NCI-H1048 (cell line): ENCODE measurements at places on chromosomes 3 and 15.
A peak's percentile ranks its signal among the peaks of the same experiment; 100 is the strongest.

DNA sequence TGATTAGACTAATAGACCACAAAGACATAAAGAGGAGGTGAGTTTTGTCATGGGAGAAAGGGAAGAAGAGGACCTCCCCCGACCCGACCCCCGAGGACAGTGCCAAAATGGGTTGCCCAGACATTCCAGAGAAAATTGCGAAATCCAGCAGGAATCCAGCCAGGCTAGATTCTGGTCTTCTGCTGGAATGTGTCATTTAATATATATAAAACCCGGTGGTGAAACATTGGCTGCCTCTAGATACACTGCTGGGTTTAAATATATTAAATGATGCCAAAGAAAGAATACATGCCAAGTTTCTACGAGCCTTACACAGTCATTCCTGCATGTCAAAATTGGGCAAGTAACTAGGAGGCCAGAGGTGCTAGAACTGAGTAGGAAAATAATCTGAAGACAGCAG, 45.3 kb upstream of the SPESP1 start:
- DNase-seq = no peak

DNA sequence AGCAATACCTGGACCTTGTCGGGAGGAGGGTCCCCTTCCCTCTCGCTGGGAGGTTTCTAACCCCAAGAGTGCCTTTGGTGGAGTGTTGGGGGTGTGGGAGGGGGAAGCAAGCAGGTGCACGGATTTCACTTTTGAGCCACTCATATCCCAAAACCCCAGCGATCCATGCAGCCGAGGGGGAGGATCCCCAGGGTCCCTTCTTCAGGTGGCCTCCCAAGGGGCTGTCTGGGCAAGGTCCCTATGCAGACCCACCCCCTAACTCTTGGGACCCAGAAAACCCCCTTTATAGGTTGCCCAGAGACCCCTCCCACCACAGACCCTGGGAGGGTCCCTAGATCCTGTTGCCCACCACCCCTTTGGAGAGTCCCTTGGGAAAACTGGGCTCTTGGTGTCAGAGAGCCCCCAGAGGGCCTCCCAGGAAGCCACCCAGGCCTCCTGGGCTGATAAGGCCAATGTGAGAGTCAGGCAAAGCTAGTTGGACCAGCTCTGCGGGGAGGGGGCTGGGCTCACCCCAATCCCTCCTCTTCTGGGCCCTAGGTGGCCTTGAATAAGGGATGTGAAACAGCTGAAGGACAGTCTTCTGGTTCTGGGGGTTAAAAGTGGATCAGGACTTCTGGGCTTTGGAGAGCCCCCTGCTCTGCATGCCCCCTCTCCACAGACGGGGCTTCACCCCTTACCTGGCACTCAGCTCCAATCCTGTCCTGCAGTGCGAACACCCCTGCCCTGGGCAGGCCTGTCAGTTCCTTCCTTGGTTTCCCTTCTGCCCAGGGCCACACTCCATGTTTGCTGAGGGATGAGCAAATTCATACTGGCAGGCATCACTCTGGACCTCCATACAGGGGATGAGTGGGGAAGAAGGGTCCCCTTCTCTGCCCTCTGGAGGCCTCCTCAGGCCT, 932 bp upstream of the PLCD1 start:
- DNase-seq = no peak

GRCh38 chr3:43181202-43181821, 75.4 kb upstream of the POMGNT2 start:
- no peak for DNase-seq

DNA sequence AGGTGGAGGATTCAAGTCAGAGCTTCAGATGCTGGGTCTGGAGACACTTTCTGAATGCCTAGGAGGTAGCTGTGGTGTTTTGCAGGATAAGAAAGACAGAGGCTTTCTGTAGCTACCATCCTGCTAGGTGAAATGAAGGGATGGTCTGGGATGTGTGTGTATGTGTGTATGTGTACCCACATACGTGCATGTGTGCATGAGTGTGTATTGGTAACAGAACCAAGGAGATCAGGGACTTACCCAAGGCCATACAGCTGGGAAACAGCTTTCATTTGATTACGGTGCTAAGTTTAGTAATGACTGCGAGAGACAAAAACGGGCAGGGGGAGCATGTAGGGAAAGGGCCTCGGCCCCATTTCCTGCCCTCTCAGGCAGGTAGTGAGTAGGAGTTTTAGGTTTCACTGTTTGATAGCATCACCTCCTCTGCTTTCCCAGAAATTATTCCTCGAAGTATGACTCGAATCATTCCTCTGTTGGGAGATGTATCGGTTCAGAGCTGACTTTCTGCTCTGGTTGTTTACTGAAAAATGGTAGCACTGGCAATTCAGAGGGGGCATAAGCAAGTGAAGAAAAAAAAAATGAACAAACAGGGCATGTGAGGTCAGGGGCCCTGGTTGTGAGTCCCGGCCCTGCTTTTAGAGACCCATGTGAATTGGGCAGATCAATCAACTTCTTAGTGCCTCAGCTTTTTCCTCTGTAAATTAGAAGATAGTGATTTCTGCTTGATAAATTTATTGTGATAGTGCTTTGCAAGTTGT, 130.7 kb downstream of the LPP start:
- no peak for DNase-seq

DNA sequence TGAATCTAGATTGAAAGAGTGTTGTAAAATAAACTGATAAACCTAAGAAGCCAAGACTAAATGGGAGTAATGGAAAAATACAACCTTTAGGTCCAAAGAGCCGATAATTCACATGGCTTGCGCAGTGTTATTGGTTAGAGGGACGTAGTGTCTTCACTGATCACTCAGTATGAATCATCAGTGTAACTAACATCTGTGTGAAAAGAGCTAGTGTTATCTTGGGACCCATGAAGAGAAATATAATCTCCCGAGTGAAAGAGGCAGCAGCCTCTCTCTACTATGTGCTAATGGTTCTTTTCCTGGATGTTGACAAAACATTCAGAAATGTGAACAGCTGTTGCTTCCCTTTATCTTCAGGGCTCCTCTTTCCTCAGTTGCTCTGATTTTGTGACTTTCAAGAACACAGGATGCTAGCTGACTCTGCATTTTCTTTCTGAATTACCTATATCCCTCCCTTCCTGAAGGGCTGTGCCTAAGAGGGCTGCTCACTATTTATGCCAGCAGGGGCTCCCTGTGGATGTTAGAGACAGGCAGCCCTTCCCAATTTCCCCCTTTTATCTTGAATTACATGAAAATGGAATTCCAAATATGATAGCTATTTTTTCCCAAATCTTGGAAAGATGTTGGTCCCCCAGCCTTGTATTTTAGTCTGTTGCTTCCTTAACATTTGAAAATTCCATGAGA, 128.8 kb downstream of the GRM7 start:
- no peak for DNase-seq

DNA sequence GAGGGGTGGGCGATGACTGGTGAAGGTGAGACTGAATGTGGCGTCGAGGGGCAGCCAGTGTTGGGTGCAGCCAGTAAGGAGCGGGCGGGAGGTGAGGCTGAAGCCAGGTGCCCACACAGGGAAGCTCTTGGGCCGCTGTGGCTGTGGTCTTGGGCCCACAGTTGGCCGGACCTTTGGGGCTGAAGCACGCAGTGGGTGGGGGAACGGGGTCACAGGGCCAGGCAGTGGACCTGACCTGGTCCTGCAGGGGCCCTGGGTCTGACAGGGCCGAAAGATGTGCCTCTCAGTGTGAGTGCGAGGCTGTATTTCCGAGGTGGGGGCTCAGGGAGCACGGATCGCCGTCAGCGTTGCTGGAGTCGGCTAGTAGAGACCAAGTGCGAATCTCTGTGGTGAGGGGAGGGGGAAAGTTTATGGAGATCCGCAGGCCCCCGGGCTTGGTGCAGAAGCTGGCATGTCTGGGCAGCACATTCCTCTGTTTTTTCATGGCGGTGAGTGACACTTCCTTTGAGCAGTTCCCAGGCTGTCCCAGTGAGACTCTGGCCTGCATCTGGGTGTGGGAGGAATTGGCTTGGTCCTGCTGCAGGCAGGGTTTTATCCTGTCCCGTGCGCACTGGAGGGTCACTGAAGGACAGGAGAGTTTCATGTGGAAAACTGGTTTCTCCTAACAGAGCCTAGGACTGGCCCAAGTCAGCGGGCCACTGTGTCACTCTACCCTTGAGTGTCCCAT, 100.8 kb downstream of the TMEM266 start:
- no peak for DNase-seq

DNA sequence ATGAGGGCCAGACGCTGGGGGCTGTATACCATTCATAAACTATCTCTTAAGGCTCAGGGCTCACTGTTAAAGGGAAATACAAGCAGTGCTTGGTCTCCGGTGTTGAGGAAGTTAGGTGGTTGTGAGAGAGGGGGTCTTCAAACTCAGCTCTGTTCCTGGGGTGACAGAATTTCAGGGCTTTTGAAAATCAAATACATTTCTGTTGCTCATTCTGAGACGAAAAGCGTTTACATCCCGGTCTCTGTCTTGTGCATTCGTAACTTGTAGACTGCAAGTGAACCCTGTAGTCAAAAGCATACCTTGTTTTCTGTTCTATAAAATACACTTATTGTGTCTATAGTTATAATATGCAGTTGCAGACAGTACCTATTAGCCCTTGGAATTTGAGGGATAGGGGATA, 1.7 kb downstream of the SLCO3A1 start:
- no peak for DNase-seq

DNA sequence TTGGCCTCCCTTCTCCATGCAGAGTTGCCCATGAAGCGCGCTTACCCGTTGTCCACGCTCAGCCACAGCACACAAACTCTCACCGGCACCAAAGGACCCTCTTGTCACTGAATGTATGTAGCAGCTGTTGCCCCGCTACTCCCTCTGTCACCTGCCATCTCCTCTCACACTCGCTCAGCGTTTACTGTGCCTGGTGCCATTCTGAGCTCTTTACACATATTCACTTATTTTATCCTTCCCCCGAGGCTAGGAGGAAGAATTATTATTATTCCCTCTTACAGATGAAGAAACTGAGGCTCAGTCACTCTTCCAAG, 41.7 kb upstream of the PRR23E start:
- no peak for DNase-seq

GRCh38 chr3:188749010-188749617, 422.7 kb upstream of the TPRG1 start:
- DNase-seq = no peak

DNA sequence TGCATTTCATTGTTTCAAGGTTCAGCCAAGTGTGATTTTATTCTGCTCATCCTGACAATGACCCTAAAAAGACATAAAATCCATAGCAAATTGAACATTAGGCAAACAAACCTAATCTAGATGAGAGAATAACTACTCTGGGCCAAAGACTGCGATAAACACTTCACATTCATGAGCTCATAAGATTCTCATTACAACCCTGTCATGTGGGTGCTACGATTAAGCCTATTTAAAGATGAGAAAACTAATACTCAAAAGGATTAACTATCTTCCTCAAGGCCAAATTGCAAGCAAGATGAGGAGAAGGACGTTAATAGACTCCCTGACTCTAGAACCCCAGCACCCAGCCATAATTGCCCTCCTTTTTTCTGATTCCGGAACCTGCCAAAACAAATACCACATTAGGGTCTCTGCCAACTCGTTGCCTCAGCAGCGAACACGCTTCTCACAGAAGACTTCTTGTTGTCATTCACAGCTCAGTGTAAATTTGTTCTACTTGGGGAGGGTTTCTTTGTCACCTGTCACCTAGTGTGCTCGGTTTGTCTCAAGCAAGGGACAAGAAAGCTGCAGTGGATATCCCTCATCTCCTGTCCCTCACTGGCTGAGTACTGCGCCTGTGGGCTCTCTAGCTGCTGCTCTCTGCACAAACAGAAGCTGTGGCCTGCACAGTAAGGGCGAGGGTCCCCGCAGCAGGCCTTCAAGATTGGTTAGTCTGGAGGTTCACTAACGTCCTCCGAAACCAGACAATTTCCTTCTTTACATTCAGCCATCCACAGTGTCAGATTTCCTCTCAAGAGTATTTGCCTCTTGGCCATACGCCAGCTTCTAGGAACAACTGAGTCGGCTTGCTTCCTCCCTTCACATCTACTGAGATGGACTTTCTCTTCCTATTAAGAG, 200.0 kb upstream of the UBE2E2 start:
- peak; percentile 12 for DNase-seq

DNA sequence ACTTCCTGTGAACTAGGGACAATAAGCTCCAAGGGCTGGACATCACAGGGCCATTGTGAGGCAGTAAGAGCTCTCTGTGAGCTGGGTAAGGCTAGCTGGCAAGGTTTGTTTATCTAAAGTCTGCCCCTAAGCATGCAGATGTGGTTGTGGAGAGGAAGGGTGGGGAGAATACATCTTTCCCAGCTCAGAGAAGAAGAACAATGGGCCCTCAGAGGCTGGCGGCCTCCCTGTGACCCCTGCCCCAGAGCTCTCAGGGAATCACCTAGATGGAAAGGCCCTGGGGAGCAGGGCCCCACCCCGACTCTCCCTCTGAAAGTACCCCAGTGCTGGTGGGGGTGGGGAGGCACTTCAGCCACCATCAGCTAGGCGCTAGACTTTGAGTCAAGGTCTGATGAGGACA, 4.3 kb upstream of the AP3B2 start:
- DNase-seq = no peak

GRCh38 chr3:46895761-46896160, 18.2 kb downstream of the PTH1R start:
- no peak for DNase-seq

- no peak for DNase-seq
Observed at GRCh38 chr3:157103280-157103679, 56.7 kb downstream of the CCNL1 start.

DNA sequence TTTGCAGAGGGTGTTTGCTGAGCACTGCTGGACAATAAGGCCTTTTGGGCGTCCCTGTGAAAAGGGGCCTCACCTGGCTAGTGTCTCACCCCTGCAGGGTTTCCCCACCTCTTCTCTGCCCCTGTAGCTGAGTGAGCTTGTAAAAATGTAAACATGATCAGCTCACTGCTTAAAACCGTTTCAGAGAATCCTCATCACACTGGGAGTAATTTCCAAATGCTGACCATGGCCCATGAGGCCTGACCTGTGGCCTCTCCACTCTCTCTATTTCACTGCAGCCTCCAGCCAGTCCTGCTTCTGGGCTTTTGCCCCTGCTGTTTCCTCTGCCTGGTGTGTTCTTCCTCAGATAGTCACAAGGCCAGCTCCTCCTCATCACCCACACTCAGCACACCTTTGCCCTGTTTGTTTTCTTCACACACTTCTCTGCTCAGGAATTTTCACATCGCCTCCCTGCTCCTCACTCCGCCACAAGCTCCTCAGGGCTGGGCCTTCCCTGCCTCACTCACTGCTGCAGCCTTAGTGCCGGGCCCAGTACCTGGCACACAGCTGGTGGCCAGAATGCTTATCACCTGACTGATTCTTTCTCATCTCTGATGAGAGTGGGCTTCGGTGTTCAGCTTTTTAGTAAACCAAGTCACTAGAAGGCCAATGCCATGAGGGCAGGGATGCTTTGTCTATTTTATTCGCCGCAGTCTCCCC, 79.3 kb upstream of the SEC13 start:
- DNase-seq = no peak

- no peak for DNase-seq
Observed at GRCh38 chr3:14595561-14595960, 55.4 kb upstream of the GRIP2 start.
